Effector memory CD8-positive, alpha-beta T cell (primary cell): ENCODE measurements at places on chromosomes 7 and 10.
A peak's percentile ranks its signal among the peaks of the same experiment; 100 is the strongest.

DNA sequence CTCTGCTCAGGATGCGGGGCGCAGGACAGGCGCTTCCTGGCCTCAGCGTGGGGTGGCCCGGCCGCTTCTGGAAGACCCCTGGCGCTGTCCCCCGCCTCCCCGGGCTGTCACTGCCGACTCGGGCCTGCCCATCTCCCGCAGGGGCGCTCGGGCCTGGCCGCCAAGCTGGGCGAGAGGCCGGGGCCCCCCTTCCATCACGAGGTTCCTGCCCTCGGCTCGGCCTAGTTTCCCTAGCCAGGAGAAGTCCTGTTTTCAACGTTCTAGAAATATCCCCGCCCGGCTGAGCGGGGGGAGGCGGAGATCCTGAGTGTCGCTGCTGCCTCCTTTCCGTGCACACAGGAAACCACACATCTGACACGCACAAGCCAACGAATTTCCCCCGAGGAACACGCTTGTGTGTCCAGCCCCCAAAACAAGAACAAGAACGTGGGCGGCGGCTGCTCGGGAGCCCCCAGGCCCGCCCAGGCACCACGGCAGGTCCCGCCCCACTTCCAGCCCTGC lies 33.7 kb downstream of the AP5Z1 start:
- peak; percentile 23 for DNase-seq

DNA sequence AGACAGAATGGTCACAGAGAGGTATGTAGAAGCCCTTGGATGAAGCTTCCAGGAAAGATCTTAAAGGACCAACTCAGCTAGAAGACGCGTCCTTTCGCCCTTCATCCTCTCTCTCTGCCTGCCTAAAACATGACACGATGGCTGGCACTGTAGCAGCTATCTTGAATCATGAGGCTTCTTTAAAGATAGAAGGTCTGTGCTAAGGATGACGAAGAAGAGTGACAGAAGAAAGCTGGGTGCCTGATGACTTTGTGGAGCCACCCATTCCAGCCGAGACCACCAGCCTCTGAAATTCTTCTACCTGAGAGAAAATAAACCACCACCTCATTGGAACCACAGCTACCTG lies 25.5 kb downstream of the WDR86 start:
- no peak for DNase-seq

DNA sequence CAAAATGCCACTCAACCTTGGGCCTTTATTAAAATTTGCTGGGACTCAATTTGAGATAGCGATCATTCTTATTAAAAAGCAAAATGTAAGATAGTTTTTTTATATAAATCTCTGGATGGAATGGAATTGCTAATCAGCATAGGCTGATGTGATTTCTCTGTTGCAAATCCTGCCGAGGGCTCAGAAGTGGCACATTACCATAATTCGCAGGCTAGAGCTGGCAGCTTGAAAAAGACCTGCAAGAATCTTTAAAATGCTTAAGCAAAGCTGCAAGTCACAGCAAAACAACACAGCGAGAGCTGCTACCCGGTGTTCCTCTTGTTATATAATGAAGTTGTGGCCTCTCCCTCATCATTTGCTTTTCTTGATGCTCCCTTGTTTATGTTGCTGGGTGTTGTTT lies 448.1 kb downstream of the GATA3 start:
- no peak for DNase-seq

- peak; percentile 5 for DNase-seq
Measured at GRCh38 chr10:77925795-77926565, 575 bp downstream of the DLG5 start.

DNA sequence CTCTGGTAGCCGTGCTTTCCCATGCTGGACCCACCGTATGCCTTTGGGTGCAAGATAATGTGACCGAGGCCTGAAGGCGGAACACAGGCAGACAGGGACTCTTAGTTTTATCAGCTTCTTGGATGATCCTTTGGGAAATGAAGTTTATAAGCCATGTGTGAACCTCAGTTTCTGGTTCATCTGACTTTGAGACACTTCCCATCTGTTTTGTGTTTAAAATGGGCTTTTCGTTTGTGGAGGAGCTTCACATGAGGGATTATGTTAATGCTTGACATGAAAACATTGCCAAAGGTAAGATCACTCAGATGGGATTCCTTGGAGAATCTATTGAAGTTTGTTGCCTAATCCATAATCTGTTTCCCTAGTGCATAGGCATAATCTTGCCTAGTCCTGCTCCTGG lies 249.8 kb upstream of the LYZL1 start:
- DNase-seq: no peak

- DNase-seq: no peak
Measured at GRCh38 chr10:5965266-5965665, 12.1 kb downstream of the IL15RA start.

DNA sequence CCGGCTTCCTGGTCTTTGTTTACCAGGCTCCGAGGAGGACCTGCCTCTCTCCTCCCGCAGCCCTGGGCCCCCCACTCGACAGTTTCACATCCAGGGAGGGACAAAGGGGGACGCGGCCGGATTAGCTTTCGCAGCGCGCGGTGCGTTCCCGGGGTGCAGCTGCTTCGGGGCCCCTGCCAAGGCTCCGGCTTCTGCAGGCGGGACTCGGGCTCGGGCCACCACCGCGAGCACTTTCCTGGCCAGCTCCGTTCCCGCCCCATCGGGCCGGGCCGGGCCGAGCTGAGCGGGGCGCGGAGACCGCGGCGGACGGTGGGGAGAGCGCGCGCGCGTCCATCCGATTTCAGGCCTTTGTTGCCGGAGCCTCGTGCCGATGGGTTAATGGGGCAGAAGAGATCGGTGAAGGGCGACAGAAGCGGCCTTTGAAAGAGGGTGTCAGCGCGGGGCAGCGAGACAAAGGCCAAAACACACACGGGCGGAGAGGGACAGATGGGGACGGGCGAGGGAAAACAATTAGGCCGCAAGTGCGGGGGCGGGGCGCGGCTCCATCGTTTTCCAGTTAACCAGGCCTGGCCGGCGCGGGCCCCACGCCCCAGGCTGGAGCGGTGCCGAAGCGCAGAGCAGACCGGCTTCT lies 8.5 kb upstream of the UNCX start:
- no peak for DNase-seq

- no peak for DNase-seq
Measured at GRCh38 chr7:94472608-94473007, 37.0 kb upstream of the CASD1 start.

- DNase-seq: no peak
Measured at GRCh38 chr7:25402532-25402931, 174.2 kb upstream of the NPVF start.

DNA sequence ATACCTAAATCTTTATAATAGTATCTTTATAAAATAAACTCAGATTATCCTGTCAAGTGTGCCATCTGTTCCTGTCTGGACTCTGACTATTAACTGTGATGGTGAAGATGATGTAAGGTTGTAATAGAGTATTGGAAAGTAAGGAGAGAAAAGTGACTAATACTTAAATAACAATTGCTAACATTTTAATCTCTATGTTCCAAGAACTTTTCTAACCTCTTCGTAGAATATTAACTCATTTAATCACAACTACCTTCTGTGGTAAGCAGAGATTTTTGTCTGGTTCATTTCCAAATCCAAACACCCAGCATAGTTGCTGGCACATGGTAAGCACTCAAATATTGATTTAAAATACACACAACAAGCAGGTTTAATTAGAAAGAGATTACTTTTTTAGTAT lies 2.5 kb downstream of the TNPO3 start:
- no peak for DNase-seq

DNA sequence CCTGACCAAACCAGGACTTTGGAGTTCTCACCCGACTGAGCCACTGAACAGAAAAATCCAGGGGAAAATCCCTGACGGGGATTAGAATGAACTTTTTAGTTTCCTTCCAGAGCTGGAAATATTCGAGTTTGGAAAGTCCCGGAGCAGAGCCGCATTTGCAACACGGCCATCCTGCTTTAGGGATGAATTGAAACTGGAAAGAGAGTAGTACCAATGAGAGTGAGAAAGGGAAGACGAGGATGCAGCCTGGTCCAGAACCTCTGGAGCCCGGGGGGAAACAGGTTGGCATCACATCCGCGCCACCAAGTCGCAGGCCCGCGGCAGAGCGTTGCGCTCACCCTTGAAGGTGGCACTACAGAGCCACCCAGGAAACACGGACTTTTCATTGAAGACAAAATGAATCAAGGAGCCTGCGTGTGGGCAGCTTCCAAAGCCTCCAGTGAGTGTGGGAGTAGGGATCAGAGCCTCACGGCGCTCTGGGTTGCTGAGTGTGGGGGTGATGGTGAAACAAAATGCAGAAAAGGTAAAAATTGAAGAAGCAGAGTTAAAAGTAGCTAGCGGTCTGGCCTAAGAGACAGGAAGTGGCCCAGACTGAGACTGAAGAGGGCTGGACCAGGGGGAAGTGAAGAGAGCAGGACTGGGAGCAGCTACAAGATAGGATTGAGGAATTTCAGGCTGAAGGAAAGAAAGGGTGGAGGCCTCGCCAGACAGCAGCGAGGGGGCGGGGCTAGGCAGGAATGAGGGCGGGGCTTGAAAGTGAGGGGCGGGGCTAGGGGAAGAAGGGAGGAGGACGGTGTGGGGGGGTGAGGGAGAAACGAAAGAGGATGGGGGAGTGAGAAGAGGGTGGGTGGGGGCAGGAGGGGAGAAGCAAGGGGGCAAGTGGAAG lies 1.8 kb downstream of the SMURF1 start:
- peak; percentile 46 for DNase-seq

DNA sequence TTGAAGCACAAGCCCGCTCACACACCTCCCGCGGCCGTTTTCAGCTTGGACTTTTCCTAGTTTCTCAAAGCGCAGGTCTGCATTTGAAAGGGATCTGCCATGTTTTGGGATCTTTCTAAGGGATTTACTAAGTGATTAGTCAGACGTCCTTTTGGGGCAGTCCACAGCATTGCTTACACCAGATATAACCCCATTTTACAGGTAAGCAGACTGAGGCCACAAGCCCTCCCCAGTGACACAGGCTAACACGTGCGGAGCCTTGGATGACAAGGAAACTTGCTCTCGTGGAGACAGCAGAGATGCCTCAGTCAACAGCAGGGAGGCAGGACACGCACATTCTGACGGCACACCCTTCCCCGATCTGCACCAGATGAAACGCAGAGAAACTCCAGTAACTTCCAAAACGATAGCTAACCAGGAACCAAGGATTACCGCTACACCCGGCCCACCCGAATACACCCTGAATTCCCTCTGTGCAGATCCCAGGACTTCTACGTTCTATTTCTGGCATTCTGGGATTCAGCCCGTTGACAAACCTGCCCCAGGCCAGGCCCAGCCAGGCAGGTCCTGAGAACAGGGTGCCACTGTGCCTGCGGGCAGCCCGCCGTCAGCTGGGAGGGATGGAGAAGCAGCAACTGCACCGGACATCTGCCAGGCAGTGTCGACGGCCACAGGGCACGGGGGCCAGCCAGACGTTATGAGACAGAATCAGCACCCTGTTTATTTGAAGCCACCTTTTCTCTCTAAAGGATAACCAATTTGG lies 27.9 kb downstream of the FOXL3 start:
- DNase-seq: no peak
